ENCODE measurements at places on chromosomes 3 and 15. TPM values are rescaled to one million over a fixed set of nuclear protein-coding genes. Genes with fewer than 3 reads are reported as not detected.
A peak's percentile ranks its signal among the peaks of the same experiment; 100 is the strongest.

CLDN11 gene
- total RNA-seq = 0.44 TPM

MNS1 gene
- total RNA-seq = not detected

LMCD1 gene
- 1.3 TPM for total RNA-seq

CILP gene
- total RNA-seq = 0.12 TPM

STXBP5L gene
- 54.7 TPM for total RNA-seq

DNA sequence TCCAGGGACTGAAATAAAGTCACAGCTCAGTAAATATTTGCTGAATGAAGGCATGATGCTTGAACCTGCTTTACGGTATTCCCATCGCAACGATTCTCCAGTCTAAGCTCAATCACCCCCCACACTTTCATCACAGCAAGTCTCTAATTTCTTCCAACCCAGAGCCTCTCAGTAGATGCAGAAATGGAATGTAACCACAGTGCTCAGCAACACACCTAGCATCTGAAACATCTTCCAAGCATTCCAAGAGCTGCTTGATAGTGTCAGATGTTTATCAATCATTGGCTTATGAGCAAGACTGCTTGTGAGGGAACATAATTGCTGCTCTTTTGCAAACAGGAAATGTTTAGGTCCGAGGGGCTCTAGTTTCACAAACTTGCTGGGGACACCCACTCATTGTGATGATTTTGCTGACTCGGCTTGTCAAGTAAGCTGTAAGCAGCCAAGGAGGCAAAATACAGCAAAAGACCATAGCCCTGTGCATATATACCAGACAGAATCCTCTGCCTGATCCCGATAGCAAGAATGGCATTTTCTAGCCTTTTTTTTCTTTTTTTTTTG is 751.2 kb downstream of the NR2F2 start:
- peaks cover 19% of the 10 kb centered on the region for H3K4me1 ChIP-seq
- peaks cover 3% of the 10 kb centered on the region for H3K27me3 ChIP-seq
- H3K27ac ChIP-seq = no peak overlapping the region
- H3K4me3 ChIP-seq = no peak overlapping the region
- H3K36me3 ChIP-seq = no peaks in the 10 kb centered on the region

DNA sequence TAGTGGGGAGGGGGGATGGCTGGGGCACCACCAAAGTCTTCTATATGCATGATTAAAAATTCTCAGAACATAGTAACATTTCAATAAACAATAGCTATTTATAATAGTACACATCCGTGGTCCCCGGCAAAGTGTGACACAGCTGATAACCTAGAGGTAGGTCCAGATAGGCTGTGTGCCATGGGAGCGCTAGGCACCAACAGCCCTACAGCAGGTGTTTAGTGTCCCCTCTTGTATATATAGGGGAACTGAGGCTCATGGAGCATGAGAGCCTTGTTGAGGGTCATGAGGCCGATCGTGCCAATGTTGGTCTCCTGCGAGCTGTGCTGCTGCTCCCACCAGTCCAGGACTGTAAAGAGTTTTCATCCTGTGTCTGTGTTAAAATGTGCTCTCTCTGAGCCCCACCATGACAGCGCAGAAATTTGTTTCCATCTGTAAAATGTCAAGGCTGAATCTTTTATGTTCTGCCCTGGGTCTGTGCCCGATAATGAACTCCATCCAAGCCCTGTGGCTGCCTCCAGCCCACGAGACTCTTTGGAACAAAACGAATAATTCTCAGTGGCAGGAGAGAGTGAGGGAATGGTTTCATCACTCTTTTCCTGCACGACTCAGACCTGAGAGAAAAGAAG is 14.5 kb downstream of the TMEM158 start:
- H3K4me1 ChIP-seq = peaks cover 9% of the 10 kb centered on the region
- no peak overlapping the region for H3K4me3 ChIP-seq
- H3K36me3 ChIP-seq = no peaks in the 10 kb centered on the region
- DNase-seq = no peak
- no peaks in the 10 kb centered on the region for H3K27me3 ChIP-seq

DNA sequence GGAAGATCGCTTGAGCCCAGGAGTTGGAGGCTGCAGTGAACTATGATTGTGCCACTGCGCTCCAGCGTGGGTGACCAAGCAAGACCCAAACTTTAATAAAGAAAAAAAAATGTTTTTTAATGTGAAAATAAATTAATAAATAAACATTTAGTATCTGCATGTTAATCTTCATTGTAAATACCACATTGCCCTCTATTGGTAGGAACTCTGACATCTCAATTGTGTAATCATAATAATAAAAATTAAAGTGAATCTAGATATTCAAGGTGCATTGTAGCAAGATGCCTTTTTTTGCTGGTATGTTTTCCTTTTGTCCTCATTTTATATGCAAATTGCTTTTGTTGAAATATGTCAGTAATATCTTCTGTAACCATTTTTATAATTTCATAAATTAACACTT is 95.0 kb upstream of the LIMD1 start:
- H3K4me1 ChIP-seq = peaks cover 23% of the 10 kb centered on the region
- no peaks in the 10 kb centered on the region for H3K27me3 ChIP-seq
- H3K4me3 ChIP-seq = no peak overlapping the region
- H3K36me3 ChIP-seq = no peaks in the 10 kb centered on the region
- no peak for DNase-seq

DNA sequence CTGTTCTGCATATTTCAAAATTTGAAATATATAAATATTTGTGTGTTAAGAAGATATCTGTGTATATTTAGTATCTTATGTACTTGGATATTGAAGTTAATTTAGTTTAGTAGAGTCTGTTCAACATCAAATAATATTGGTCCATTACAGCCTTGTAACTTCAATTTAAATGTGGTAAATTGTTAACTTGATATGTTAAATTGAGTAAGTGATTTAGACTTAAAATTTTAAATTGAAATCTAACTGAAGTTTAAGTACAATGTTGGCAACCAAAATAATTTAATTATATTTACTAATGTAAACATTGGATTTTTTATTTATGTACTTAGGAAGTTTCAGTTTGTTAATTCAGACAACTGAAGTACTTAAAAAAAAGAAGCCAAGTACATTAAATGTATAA is 343.9 kb upstream of the DNAJC19 start:
- no peak overlapping the region for H3K4me3 ChIP-seq
- peaks cover 14% of the 10 kb centered on the region for H3K4me1 ChIP-seq
- no peak overlapping the region for H3K27ac ChIP-seq

DNA sequence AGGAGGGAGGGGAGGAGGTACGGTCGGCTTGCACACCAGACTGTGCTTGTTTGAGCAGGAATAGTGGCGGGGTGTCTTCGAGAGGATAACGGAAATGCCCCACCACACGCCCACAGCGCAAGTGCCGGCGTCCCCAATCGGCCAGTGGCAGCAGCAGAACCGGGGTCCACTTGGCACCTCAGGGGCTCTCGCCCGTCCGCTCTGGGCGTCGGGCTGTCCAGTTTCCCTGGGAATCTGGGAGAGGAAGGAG is 53.7 kb downstream of the CCDC54 start:
- H3K4me3 ChIP-seq = peak overlapping the region; percentile 88
- DNase-seq = no peak
- no peaks in the 10 kb centered on the region for H3K36me3 ChIP-seq
- peaks cover 21% of the 10 kb centered on the region for H3K4me1 ChIP-seq
